ENCODE measurements at places on chromosomes 13 and 19.

- DNase-seq, result no peak
Measured at GRCh38 chr13:106433066-106433465, 102.4 kb downstream of the EFNB2 start.

GRCh38 chr13:84994582-84994981 lies 804.6 kb downstream of the SLITRK6 start:
- DNase-seq, result no peak

DNA sequence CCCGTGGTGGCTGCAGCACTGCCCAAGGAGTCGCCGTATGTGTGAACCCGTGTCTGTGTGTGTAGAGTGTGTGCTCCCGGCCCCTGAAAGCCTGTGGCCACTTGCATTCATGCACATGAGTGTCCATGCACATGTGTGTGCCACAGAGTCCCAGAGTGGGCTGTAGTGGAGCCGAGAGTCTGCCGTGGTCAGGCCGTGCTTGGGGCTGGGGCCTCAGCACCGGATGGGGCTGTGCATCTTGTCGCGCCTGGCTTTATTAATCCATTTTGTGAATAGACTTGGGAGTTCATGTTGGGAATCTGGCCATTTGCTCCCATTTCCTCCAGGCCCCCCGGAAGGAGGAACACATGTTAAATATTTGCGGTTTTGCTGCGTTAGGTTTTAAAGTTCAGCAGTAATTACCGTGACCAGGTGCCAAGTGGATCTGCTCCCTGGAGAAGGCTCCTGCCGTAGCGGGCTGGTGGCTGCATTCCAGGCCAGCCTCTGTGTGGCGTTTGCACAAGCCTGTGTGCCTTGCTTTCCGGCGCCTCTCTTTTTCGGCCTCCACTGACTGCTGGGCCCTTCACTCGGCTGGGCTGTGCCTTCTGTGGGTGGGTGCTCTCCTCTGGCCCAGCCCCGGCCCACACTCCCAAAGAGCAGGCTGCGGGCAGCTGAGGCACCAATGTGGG lies 69.2 kb upstream of the KCTD15 start:
- no peak for DNase-seq

DNA sequence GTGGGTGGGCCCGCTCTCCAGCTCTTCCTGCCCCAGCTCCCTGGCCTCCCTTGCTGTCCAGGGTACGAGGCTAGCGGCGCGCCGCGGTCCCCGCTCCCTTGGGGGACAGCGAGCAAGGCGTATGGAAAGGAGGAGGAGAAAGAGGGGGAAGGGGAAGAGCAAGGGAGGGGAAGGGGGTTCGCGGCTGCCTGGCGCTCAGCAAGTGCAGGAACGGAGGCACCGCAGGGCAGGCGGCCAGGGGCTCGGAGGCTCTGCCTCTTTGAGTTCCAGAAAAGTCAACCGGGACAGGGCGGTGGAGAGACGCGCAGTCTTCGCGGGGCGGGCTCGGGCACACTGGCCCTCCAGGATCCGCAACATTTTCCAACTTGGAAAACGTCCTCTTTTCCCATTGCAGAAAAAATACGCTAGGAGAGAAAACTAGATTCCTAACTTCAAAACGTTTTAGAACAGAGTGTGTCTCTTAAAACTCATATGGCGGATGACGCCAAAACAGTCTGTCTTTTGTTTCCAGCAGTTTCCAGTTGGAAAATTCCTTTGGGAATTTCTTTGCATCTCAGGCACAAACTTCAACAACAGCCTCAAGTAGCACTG lies 23.1 kb upstream of the TNFRSF19 start:
- DNase-seq, result no peak

- no peak for DNase-seq
Measured at GRCh38 chr19:46571495-46571894, 29.6 kb upstream of the CALM3 start.

GRCh38 chr13:47639738-47640447 lies 361.2 kb downstream of the SUCLA2 start:
- DNase-seq, result no peak

DNA sequence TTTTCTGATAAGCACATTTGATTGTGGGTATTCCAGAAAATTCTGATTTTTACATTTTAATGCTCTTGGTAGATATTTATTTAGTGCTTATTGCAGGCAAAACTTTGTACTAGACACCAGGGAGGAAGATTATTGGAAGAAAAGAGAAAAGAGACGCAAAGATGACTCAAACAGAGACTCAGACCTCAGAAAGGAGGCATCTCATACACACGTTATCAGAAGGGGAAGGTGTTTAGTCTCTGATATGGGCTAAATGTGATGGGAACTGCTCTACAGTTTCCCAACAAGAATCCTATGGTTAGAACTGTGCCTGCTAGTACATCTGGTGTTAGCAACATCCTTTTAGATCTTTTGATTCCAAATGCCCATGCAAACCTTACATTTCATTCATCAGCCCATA lies 245.6 kb downstream of the KLF5 start:
- no peak for DNase-seq

- DNase-seq, result no peak
Measured at GRCh38 chr19:50427997-50428425, 4.7 kb upstream of the MYBPC2 start.

DNA sequence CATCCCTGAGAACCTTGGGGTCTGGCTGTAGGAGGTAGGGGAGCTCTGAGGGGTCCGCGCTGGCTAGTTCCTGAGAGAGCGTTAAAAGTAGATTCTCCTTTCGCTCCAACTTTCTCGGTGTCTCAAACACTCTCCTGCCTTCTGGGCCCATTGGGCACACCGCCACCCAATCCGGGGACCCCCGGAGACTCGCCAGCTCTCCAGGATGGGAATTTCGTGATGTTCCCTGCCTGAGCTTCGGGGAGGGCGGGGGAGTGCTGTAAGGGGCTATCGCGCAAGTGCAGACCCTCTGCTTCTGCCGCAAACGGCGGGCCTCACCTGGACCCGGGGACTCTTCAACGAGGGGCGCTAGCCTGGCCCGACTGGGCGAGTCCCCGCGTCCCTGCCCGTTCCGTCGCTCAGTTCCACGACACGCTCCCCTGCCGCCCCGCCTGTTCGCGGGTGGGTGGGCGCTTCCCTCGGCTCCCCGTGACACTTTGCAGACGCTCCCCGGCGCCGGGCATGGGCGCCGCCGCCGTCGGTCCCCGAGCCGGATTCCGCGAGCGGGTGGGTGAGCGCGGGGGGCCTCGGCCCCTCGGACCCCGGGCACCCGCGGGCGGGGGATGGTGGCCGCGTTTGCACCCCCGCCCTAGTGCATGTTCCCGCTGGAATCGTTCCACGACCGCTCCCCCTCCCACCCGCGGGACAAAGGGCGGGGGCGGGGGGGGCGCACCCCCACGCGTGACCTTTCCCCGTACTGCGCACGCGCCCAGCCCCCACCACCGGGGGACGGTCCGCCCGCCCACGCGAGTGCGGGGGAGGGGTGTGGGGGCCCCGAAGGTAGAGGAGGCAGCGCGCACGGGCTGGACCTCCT lies at the start of gene CCDC106:
Gene CCDC106 (plus strand): TSS at position 481 of the 853 bp plus-strand sequence. CDS start 835 bp downstream, outside the sequence.
- DNase-seq, result no peak

- DNase-seq, result no peak
Measured at GRCh38 chr19:43416951-43417623, 2.4 kb downstream of the TEX101 start.

DNA sequence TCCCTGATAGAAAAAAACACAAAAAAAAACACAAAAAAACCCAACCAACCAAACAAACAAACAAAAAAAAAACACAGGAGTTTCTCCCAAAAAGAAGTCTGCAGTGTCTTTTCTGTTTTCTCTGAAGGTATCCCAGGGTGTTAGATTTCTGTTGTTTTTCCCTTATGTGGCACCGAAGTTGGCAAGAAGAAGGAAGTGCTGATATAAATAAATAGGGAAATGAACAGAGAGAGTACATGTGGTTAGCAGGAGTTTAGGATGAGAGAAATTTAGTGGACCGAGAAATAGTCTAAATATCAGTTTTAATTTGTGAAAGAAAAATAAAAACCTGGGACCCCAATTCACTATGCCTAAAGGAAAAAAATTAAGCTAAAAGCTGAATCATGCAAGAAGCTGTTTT lies 287.0 kb upstream of the SGCG start:
- no peak for DNase-seq

DNA sequence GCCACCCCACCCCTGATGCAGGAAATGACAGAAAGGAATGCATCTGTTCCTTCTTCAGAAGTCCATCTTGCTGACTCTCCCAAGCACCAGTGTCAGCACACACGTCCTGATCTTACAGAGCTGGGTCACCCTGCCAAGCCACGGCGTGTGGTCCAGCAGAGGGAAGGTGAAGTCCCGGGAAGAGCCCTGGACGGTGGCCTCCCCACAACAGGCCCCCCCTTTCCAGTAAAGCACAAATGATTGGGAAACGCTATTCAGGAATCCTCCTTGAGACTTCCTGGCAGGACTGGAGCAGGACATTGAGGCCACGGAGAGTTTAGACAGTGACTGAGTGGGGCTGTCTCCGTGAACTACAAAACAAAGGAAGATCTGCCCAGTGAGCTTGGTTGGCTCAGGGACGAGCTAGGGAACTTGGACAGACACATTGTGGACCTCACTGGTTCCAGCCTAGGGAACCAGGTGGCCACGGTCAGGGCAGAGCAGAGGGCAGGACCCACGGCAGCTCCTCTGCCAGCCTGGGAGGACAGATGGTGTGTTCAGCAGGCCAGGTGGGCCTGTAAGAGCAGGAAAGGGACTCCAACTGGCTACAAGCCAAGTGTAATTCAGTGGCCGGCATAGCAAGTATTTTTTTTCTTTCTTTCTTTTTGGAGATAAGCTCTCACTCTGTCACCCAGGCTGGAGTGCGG lies 41.7 kb downstream of the ELL start:
- no peak for DNase-seq

- DNase-seq, result no peak
Measured at GRCh38 chr19:49056101-49056901, 1.2 kb downstream of the CGB7 start.

DNA sequence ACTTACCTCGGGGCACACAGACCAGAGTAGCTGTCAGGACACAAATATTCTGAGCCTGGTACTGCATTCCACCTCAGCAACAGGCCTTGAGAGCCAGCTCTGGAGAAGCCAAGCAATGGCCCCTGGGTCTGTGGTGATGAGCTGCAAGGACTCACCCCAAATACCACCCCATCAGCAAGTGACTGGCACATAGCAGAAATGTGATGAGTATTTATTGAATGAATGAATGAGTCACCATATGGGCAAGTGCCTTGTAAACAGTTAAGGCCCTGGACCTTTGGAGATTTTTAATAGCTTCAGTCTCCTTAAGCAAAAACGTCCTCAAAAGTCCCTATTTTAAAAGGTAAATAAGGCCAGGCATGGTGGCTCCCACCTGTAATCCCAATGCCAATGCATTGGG lies 18.2 kb downstream of the GSX1 start:
- DNase-seq, result no peak

DNA sequence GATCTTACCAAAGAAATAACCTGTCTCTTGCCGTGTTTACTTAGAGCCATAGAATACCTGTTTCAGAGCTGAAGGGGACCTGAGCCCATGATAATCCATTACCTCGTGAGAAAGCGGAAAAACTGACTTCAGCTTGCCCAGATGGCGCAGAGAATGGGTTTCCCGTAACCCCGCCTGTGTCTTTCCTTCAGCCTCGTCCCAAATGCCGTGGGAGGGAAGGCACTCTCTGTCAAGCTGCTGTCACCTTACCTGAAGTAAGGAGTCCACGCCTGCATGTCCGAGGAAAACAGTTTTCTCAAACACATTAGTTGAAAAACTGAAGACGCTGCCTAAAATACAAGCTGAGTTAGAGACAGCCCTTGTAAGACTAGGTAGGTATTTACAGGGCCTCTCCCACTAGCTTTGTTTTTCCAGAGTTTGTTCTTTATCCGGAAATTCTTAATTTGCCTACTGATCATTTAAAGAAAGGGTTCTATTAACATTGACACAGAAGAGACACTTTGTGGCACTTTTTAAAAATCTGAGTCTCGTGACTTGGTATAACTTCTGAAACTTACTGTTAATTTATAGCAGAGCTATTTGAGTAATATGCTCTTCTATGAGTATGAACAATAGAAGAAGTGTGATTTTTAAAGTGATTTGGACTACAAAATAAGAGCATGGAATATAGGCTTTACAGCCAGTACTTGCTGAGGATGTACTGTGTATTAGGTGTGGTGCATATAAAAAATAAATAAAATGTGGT lies 1.3 kb upstream of the INTS6 start:
- no peak for DNase-seq

DNA sequence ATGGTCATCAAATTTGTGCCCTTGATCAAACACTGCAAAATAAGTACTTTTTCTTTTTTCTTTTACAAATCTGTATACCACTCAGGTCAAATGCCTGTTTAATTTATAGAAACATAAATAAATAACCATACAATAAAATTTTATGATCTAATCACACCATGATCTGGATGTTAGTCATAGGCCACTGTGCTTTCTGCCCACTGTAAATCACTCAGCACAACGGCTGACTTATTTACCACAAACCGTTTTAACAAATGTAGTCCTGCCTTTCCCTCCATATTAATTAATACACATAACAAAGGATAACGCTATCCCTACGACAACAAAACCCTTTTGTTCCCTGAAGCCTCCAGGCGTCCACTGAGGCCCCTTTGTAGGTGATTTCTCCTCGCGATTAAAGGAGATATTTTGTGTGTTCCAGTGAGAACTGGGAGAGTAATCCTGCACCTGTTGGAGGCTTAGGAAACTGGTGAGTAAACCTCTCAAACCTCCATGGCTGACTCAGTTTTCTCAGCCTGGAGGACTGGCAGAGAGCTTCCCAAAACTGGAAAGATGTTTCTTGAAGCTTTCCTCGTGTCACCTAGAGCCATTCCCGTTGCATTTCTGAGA lies 477.1 kb upstream of the SGCG start:
- DNase-seq, result no peak

DNA sequence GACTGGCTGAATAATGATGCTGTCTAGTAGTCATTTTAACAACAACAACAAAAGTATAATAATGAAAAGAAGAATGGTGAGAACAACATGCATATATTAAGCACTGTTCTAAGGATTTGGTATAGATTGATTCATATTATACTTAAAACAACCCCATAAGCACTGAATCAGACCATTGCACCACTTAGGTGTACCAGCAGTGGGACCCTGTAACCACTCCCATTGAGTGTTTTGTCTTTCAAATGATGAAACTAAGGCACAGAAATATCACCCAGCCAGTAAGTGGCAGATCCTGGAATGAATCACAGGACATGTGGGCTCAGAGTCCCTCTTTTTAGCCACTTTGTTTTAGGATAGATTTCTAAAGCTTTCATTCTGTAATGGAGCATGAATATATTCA lies 14.9 kb upstream of the TNFSF11 start:
- DNase-seq, result no peak

Measured in vagina (tissue), 2 donors.